ENCODE measurements at places on chromosomes 5 and 9. TPM values are rescaled to one million over a fixed set of nuclear protein-coding genes. Genes with fewer than 3 reads are reported as not detected.

Gene CBY3
- polyA plus RNA-seq: 1.0 TPM

Gene STRBP
- 59.4 TPM for polyA plus RNA-seq

DNA sequence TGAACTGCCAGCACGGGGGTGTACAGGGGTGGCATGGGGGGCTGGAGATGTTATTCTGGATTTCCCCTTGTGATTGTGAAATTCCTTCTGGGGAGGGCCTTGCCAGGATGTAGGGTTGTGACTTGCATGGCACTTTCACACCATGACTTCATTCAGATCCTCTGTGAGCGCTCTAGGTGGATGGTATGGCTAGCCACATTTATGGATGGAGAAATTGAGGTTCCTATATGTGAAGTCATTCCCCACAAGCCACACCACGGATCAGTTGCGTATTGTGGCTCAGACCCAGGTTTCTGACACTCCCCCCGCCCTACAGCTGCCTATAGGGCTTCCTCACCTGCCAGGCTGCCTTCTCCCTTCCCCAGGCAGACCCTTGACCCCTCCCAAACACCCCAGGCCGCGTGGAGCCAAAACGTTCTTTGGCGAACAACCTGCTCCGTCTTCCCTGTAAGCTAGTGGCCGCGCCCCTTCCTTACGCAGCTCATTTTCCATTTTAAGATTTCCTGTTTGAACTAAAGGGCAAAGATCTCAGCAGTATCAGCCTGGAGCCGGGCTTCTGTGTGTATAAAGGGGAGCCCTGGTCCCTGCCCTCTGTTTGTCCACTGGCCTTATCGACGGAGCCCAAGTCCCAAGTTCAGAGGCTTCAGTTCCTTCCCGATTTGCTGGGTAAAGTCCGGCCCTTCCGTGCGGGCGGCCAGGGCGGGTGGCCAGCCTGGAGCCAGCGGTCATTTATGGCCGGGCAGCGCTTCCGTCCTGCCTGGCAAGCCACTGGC, 97.8 kb upstream of the KLF4 start:
- DNase-seq: no peak

GRCh38 chr5:168660691-168661090, 81.5 kb upstream of the PANK3 start:
- no peak for DNase-seq

DNA sequence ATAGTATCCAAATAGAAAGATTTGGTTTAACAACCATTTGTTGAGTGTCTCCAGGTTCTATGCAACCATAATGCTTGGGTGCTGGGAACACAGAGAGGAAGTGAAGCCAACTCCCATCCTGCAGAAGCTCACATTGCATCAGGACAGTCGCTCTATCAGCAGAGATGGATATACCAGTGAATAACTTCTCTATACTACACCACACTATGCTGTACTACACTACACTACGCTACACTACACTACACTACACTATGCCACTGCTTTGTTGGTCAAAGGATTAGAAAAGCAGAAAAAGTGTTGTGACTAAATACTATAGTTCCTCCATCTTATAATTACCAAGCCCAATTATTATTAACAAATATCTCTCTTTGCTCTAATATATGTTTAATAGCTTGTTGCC, 89.2 kb upstream of the PRRC1 start:
- DNase-seq: no peak

DNA sequence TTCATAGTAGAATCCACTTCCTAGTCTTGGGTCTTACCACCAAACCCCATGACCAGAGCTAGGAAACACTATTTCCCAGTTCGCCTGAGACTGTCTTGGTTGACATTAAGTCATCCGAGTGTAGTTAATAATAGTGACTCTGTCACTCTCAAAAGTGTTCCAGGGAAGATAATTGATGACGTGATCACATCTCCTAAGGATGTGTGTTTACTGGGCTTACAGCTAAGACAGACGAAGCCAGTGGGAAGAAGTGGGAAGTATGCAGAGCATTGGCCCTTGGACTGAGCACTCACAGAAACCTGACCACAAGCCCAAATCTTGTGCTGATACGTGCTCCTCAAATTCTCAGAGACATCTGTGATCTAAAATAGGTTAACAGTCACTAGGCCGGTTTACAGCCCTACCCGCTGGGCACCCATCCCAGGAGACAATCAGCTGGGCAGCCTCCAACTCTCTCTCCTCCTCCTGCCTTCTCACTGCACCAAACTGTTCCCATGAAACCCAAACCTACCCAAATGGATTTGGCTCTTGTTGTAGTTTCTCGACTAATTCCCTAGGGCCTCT, 316.6 kb downstream of the TLE1 start:
- no peak for DNase-seq
